ENCODE measurements at places on chromosomes 11 and 22. TPM values are rescaled to one million over a fixed set of nuclear protein-coding genes. Genes with fewer than 3 reads are reported as not detected.

Gene ESAM
- 22.0 TPM for total RNA-seq

Gene CARNS1
- total RNA-seq = 0.23 TPM

Gene LDHAL6A
- not detected for total RNA-seq

Gene CHCHD10
- total RNA-seq = 60.9 TPM

Gene OMP
- total RNA-seq = 0.67 TPM

Gene LRFN4
- 33.7 TPM for total RNA-seq

Gene RAG1
- 3.2 TPM for total RNA-seq

Gene PHF21A
- total RNA-seq = 64.2 TPM

Gene KCTD14
- 1.0 TPM for total RNA-seq

Gene TMEM151A
- 2.0 TPM for total RNA-seq

GRCh38 chr11:70873736-70874412 lies 378.5 kb downstream of the SHANK2 start:
- no peaks in the 10 kb centered on the region for H3K27me3 ChIP-seq
- no peaks in the 10 kb centered on the region for H3K4me1 ChIP-seq
- H3K27ac ChIP-seq = no peak overlapping the region
- H3K4me3 ChIP-seq = no peak overlapping the region

DNA sequence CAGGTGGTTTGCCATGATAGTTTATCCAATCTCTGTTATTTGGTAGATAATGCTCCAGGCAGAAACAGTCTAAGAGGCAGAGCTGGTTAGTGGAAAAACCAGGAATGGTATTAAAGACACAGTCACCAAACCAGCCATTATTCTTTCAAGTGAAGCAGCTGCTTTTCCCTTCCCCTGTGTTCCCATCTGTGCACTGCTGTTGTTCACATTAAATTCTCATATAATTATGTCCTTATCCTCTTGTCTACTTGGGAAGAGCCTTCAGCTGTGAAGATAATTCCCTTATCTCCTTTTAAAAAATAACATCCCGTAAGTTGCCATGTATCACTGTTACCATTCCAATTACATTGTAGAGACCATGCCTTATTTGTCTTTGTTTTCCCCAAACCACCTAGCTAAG lies 5.2 kb upstream of the TBCEL start:
- H3K27me3 ChIP-seq = no peaks in the 10 kb centered on the region
- H3K4me1 ChIP-seq = peaks cover 2% of the 10 kb centered on the region
- no peaks in the 10 kb centered on the region for H3K36me3 ChIP-seq
- H3K4me3 ChIP-seq = no peak overlapping the region

DNA sequence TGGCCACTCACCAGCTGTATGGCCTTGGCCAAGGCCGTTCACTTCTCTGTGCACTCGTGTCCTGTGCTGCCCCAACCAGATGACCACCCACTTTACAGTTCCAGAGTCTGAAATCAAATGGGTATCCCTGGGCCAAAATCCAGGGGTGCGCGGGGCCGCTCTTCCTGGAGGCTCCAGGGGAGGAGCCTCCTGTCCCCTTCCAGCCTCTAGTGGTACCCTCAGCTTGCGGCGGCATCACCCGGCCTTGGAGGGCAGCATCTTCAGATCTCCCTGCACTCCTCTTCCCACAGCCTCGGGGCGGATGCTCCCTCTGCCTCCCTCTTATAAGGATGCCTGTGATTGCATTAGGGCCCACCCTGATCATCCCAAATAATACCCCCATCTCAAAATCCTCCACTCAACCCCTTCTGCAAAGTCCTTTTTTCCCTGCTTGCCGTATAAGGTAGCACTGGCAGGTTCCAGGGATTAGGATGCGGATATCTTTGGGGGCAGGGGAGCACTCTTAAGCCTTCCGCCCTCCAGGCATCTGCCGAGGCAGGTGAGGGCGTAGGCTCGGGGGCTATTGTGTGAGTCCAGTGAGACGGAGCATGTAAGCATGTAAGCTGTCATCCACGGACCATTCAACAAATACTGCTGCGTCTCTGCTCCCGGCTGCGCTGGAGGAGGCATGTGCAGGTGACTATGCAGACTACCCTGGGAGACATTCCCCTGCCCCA lies 24.4 kb upstream of the SHISAL1 start:
- no peaks in the 10 kb centered on the region for H3K36me3 ChIP-seq
- H3K4me3 ChIP-seq = no peak overlapping the region
- H3K4me1 ChIP-seq = peaks cover 20% of the 10 kb centered on the region

GRCh38 chr11:64358907-64359711 lies at the start of gene RPS6KA4:
Gene RPS6KA4, plus strand, starts transcription at chr11:64359162. Its CDS starts 74 bp downstream, at chr11:64359236.
- H3K27ac ChIP-seq = peak within 1 kb of the TSS; percentile 76
- H3K4me1 ChIP-seq = peaks cover 35% of the 10 kb centered on the region
- peak within 1 kb of the TSS; percentile 70 for H3K4me3 ChIP-seq
- no peaks in the 10 kb centered on the region for H3K27me3 ChIP-seq
- H3K36me3 ChIP-seq = peaks cover 18% of the 10 kb centered on the region

GRCh38 chr11:97772705-97773104 lies 1248.0 kb upstream of the CNTN5 start:
- H3K27me3 ChIP-seq = no peaks in the 10 kb centered on the region
- no peaks in the 10 kb centered on the region for H3K4me1 ChIP-seq
- no peak for DNase-seq
- H3K4me3 ChIP-seq = no peak overlapping the region
- H3K36me3 ChIP-seq = no peaks in the 10 kb centered on the region
- H3K27ac ChIP-seq = no peak overlapping the region

DNA sequence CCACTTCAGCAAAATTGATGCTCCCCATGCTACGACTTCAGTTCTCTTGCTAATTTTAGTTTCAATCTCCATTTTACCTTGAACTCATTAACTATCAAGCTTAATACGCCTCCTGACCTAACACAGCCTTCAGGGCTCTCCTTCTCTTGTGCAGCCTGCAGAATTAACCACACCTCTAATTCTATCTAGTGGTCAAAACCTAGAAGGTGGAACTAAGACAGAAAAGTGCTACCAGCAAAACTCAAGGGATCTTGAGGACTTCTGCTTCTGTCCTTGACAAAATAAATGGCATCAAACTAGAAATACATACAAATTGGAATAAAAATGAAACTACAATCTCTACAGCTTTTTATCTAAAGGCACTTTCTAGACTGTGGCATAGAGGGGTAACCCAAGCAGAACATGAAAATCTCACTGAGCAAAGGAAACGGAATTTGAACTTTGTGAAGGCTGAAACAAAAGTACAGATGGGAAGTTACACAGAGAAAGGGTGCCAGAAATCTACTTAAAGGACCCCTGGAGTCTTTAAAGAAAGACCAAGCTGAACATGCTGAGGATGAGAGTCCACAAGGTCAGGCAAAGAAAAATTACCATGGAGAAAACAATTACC lies 10.7 kb downstream of the CWF19L2 start:
- H3K36me3 ChIP-seq = no peaks in the 10 kb centered on the region
- no peak overlapping the region for H3K27ac ChIP-seq
- no peak for DNase-seq
- no peaks in the 10 kb centered on the region for H3K4me1 ChIP-seq
- no peak overlapping the region for H3K4me3 ChIP-seq

DNA sequence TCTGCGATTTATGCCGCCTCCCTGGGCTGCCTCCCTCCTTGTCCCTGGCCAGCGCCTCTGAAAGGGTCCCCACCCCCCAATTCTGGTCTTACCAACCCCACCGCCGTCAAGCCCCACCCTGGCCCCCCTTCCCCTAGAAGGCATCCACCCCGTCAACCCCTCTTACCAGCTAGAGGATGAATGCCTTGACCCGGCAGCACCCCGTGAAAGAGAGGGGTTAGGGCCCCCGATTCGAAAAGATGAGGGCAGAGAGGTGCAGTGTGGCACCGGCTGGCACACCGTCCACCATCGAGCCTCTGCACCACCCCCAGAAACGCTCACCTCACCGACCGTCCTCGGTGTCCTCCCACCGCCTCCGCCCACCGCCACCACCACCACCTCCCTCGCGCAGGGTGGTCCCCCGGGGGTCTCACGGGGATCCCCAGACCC lies 559 bp downstream of the ELFN2 start:
- H3K27me3 ChIP-seq = peaks cover 8% of the 10 kb centered on the region
- peaks cover 25% of the 10 kb centered on the region for H3K4me1 ChIP-seq
- H3K36me3 ChIP-seq = no peaks in the 10 kb centered on the region
- H3K4me3 ChIP-seq = peak overlapping the region; percentile 54
- no peak overlapping the region for H3K27ac ChIP-seq
- no peak for DNase-seq

DNA sequence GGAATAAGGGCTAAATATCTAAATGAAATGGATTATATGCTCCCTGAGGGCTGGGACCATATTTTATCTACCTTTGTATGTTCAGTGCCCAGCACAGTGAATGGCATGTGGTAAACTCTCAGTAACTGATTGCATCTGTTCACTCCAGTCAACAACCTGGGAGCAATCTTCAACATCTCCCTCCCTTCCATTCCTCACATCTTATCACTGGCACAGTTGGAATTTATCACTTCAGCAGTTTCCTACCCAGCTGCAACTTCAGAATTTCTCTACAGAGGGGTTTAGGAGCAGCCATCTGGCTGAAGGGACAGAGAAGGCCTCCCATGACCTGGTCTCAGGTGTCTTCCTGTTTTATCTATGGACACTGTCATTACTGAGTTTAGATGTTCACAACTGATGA lies 9.8 kb upstream of the SIK2 start:
- DNase-seq = no peak
- no peak overlapping the region for H3K4me3 ChIP-seq
- no peaks in the 10 kb centered on the region for H3K4me1 ChIP-seq
- no peaks in the 10 kb centered on the region for H3K27me3 ChIP-seq

DNA sequence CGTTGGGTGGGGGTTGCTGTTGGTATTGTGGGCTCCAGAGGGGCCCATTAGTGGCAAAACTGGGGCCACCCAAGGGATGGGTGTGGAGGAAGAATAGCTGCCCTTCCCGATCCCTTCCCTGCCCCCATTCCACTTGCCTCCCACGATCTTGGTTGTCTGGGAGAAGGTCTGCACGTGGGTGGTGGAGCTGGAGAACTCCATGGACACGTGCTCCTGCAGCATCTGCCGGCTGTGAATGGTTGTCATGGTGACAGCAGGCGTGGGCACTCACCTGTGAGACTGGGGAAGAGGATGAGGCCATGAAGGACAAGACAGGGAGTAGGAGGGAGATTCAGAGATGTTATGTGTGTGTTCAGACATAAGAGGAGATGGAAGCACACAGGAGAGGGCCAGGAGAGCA lies 2.0 kb downstream of the IGSF22 start:
- DNase-seq = no peak
- no peaks in the 10 kb centered on the region for H3K36me3 ChIP-seq
- H3K4me3 ChIP-seq = no peak overlapping the region
- no peak overlapping the region for H3K27ac ChIP-seq

DNA sequence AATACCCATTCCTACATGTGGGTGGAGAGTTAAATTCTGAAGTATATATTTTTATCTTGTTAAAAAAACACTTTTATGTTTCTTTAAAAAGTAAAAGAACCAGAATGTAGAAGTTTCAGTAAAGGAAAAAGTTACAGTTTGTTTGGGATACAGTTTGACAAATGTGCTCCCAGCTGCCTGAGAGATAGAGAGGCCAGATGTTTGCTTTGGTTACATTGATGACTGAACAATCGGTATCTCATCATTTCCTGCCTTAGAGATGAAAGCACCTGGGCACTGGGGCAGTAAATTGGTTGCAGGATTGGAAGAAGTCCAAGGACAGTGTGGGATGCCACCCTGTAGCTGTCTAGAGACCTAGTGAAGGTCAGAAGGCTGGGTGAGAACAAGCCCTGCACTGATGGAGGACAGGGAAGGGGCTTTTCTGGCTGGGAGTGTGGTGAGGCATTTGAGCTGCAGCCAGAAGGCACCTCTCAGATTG lies 16.6 kb downstream of the MED15 start:
- no peak overlapping the region for H3K4me3 ChIP-seq
- H3K36me3 ChIP-seq = peaks cover 15% of the 10 kb centered on the region
- no peak for DNase-seq
- no peaks in the 10 kb centered on the region for H3K27me3 ChIP-seq
- H3K4me1 ChIP-seq = peaks cover 55% of the 10 kb centered on the region

GRCh38 chr11:78564490-78565467 lies 9.9 kb downstream of the NARS2 start:
- peak; percentile 40 for DNase-seq
- peaks cover 11% of the 10 kb centered on the region for H3K36me3 ChIP-seq
- no peak overlapping the region for H3K27ac ChIP-seq
- H3K4me1 ChIP-seq = peaks cover 37% of the 10 kb centered on the region
- H3K4me3 ChIP-seq = no peak overlapping the region
- H3K27me3 ChIP-seq = no peaks in the 10 kb centered on the region

GRCh38 chr11:1553808-1554594 lies 18.1 kb downstream of the DUSP8 start:
- H3K4me3 ChIP-seq = no peak overlapping the region
- H3K27ac ChIP-seq = no peak overlapping the region
- no peaks in the 10 kb centered on the region for H3K27me3 ChIP-seq
- DNase-seq = no peak

DNA sequence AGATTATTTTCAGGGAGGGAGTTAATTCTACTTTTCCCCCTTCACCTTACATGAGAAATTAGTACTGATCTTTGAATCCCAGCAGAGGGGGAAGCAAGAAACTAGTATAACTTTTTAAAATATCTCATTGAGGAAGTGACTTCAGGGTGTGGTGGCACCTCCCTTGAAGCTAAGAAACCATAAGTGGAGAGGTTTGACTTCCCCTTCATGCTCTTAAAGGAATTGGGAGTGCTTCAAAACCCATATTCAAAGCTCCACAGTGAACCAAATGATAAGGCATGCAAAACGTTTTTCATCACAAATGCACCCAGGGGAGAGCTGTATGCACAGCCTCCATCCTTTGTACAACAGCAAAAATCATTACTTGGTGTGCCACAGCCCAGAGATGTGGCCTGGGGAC lies 540 bp downstream of the MS4A14 start:
- H3K27me3 ChIP-seq = no peaks in the 10 kb centered on the region
- no peak overlapping the region for H3K4me3 ChIP-seq
- no peak for DNase-seq
- H3K36me3 ChIP-seq = no peaks in the 10 kb centered on the region

GRCh38 chr22:39325392-39325932 lies 6.0 kb upstream of the RPL3 start:
- H3K27me3 ChIP-seq = no peaks in the 10 kb centered on the region
- no peaks in the 10 kb centered on the region for H3K36me3 ChIP-seq
- DNase-seq = no peak

DNA sequence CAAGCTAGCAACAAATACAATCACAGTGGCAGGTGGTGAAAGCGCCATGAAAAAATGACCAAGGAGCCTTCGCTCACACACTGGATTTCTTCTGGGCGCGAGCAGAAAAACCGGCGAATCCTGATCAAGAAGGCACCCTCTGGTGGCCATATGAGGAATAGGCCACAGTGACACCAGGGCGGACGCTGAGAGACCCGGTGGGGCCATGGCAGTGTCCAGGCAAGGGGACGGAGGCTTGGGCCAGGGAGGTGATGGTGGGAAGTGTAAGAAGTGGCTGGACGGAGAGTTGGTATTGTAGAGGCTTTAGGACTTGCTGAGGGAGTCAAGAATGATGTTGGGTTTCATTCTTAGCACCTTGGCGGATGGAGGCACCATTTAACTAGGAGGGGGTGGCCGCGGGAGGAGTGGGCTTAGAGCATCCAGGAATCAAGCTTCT lies 16.9 kb upstream of the RAC2 start:
- no peak overlapping the region for H3K4me3 ChIP-seq
- no peaks in the 10 kb centered on the region for H3K36me3 ChIP-seq

All from astrocyte (in vitro differentiated cells and primary cell).